ENCODE measurements at places on chromosomes 7 and 10.
A peak's percentile ranks its signal among the peaks of the same experiment; 100 is the strongest.

DNA sequence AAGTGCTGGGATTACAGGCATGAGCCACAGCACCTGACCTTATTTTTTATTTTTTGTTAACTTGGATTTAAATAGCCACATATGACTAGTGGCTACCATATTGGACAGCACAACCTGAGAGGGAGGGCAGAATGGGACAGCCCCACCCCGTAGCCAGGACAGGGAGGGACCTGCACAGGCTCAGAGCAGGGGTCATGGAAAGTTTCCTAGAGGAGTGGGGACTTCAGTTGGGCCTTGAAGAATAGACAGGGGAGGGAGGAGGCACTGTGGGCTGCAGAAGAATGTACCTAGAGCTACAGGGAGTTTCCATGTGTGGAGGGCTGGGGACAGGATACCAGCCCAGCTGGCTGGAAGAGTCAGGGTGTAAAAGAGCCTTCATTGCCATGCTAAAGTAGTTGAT is 8.8 kb downstream of the TRIM8 start:
- DNase-seq: no peak

- DNase-seq: no peak
These were observed 141.1 kb downstream of the CDK14 start for GRCh38 chr7:90736968-90737939.

- peak; percentile 21 for DNase-seq
These were observed 75.7 kb upstream of the ASAH2 start for GRCh38 chr10:50326757-50327701.

DNA sequence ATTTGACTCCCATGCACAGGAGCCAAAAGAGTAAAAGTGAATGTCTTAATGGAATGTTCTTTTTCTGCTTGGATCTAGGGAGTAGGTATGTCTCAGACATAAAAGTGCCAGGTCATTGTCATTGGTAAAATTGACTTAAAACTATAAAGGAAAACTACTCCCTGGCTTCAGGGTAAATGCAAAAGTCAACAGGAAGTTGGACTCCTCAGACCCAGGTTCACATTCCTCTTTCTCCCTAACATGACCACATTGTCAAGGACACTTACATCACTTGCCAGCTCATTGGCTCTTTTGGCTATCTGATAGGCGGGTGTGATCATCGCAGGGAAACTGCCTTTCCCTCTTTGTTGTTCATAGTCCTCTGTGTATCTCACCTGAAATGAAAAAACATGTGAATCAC is 13.7 kb downstream of the NRAP start:
- no peak for DNase-seq

DNA sequence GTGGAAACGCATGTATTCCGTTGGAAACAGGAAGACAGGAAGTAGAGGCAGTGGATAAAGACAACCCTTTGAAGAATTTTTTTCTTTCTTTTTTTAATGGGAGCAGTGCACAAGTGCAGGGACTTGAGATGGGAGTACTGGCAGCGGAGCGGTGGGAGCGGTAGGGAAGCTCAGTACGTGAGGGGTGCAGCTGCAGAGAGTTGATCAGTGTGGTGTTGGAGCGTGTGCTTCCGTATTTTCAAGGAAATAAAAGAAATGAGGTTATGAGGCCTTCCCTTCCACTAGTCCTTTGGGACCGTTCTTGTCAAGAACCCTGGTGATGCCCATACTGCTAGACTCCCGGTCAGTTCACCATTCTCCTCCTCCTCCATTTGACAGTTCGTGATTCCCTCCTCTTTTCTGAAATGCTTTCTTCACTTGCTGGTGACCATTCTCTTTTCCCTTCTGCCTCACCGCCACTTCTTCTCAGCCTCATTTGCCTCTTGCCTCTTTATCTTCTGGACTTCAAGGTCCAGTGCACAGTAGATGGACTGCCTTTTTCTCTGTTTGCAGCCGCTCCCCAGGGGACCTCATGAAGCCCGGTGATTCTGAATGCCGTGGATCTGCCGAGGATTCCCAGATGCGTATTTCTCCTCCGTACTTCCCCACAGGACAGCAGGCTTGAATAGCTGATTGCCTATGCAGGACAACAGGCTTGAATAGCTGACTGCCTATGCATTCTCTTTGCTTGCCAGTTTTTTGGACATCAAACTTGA is 39.1 kb upstream of the TMEM236 start:
- DNase-seq: no peak

DNA sequence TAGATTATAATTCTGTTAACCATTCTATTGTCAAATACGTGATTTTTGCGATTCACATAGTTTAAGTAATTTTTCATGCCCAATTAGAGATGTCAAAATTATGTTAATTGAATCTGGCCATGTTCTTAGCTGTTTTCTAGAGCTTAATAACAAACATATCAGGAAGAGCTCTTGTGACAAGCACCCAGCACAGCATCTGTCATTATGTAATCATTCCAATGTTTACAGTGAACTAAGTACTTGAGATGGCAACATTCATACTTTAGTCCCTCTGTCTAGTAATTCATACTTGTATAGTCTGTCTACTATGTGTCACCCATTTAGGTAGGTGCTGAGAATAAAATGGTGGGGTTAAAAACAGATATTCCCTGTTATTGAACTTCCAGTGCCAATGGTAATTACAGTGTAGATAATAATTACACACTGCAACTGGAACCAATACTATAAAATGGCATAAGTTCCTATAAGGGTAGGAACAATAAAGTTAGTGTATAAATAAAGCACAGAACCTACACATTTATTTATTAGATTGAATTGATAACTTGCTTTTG is 55.2 kb downstream of the ZEB1 start:
- no peak for DNase-seq

GRCh38 chr10:45421221-45422097 is 47.4 kb downstream of the ALOX5 start:
- DNase-seq: no peak

- no peak for DNase-seq
These were observed 30.3 kb upstream of the HERPUD2 start for GRCh38 chr7:35725280-35725680.

DNA sequence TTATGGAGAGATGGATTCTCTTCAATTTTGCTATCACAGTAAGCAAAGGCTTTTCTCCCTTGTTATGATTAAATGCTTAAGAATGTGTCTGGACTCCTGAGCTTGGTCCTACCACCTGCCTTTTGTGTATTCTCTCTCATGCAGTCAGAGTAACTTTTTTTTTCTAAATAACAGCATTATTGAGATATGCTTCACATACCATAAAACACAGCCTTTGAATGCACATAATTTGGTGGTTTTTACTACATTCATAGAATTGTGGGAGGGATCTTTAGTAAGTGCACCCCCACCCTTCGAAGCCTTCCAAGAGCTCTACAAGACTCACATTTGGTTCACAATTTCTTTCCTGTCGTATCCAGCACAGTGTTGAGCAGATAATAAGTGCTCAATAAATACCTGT is 175.5 kb downstream of the ADAM12 start:
- DNase-seq: no peak

GRCh38 chr7:28579571-28579970 is 167.3 kb downstream of the CREB5 start:
- DNase-seq: no peak

GRCh38 chr7:6202117-6202516 is 70.3 kb downstream of the CYTH3 start:
- DNase-seq: no peak

- DNase-seq: no peak
These were observed 404.9 kb downstream of the TYW1 start for GRCh38 chr7:67401492-67401891.

- DNase-seq: peak; percentile 94
These were observed at the start of gene FZD1 for GRCh38 chr7:91264046-91264923. Gene FZD1, plus strand, starts transcription at chr7:91264433. Its CDS starts 448 bp downstream, at chr7:91264881.

DNA sequence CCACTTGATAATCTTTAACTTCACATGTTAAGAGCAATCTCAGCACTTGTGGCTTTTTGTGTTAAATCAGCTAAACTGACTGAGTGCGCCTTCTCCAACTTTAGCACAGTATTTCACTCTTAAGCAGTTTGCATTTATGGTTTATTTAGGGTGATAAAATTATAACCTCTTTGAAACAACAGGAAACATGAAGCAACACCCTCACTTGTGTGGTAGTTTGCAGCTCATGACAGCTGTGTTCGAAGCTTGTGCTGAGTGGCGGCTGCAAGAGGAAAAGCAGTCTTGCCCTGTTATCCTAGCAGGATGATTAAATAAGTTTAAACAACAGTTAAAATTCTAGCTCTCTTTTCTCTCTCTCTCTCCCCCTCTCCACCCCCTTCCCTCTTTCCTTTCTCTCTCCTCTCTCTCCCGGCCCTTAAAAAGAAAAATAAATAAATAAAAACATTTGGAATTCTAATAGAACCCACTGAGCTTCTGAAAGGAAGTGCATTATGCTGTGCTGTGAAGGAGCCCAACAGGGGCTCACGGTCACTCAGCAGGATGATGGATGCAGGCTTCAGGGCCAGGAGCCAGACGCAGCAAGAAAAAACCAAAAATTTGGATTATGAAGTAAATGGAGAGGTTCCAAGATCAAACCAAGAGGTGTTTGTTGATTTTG is 25.2 kb downstream of the OGDH start:
- DNase-seq: no peak

GRCh38 chr7:4230352-4230751 is 451.7 kb upstream of the FOXK1 start:
- no peak for DNase-seq

DNA sequence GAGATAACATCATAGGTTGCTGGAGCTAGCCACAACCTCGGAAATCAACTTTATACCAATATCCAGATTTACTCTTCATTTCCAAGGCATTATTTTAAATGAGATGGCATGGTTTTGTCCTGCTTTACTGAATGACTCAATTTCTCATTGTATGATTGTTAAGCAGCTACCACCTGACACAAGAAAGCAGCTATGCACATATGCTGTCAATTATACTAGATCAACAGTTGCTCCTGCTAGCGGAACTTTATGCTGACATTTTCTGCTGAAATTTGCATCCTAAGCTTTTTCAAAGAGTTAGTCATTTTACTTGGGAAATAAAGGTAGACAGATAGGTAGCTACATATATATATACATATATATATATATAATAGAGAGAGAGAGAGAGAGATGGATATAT is 8.9 kb upstream of the CH25H start:
- no peak for DNase-seq

GRCh38 chr7:10577866-10578374 is 395.8 kb upstream of the PHF14 start:
- DNase-seq: no peak

DNA sequence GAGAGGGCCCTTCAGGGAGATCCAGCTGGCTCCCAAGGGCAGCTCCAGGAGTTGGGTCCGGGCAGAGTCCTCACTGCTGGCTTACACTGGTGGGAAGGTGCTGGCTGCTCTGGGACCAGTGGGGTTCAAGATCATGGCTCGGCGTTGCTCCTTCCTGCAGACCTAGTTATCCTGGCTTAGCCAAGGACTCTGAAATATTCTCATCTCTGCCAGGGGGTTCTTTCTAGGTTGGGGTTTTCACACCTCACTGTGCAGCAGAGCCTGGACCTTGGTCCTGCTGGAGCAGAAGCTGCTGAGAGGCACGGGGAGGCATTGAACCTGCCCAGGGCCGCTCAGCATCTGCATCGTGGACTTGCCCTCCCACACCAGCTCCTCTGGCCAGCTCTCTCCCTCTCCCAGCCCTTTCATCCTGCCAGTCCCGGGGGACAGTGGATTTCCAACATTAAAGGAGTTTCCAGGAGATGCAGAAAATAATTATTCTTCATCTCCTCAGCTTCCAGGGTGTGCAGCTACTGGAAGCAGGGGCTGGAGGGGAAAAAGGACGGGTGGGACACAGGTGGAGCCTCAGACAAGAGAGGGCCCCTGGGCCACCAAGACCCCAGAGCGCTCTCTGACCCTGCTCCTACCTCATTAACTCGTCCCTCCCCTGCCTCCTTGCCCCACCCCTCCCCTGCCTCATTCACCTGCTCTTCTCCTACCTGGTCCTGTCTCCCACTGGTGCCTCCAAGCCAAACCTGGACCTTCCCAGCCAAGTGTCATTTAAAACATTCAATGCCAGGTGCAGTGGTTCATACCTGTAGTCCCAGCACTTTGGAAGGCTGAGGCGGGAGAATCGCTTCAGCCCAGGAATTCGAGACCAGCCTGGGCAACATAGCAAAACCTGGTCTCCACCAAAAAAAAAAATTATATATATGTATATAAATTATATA is 42.5 kb downstream of the JAKMIP3 start:
- no peak for DNase-seq

GRCh38 chr10:97196223-97197029 is 10.7 kb upstream of the SLIT1 start:
- DNase-seq: peak; percentile 53

DNA sequence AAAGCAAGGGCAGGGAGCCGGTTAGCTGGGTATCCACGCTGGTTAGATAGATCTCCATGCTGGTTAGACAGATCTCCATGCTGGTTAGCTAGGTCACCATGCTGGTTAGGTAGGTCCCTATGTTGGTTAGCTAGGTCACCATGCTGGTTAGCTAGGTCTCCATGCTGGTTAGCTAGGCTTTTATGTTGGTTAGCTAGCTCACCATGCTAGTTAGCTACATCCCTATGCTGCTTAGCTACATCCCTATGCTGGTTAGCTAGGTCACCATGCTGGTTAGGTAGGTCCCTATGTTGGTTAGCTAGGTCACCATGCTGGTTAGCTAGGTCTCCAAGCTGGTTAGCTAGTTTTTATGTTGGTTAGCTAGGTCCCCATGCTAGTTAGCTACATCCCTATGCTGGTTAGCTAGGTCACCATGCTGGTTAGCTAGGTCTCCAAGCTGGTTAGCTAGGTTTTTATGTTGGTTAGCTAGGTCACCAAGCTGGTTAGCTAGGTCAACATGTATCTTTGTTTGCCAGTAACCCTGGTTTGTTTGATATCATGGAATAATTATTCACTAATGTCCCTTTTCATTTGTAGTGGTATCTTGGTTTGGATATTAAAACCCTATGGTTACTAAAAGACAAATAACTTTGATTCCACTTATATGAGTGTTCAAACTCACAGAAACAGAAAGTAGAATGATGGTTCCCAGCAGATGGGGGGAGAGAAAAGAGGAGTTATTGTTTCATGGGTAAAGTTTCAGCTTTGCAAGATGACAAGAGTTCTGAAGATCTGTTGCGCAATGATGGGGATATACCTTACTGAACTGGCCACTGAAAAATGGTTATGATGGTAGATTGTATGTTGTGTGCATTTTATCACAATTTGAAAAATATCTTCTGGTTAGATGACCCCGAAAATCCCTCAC is 136.2 kb downstream of the PRPF18 start:
- DNase-seq: no peak

DNA sequence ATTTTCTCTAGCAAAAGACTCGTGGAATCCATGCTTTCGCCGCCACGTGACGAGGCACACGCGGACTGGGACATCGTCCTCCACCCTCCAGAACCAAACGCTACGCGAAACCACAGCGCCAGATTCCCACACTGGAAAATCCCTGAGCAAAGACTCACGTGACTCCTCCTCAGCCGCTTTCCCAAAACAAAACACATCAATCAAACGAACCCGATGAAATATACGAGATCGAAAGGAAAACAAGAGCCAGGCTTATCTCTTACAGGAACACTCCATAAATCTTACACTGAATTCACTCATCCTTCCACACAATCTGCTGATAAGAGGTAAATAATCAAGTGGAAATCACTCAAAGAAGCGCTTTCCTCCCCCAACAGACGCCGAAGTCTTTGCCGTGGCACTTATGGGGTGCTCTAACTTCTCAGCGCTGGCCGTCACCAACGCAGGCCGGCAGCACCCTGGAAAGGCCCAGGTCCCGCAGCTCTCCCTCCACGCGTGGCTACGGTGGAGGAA is 23.8 kb downstream of the DIP2C start:
- no peak for DNase-seq

Data from kidney capillary endothelial cell (primary cell).